ENCODE measurements at places on chromosomes 3 and 15.

- no peak overlapping the region for H3K4me3 ChIP-seq
- no peaks in the 10 kb centered on the region for H3K36me3 ChIP-seq
- H3K27ac ChIP-seq = no peak overlapping the region
- no peak for DNase-seq
- H3K27me3 ChIP-seq = no peaks in the 10 kb centered on the region
These were observed 136.5 kb downstream of the PLCH1 start for GRCh38 chr3:155608228-155608920.

DNA sequence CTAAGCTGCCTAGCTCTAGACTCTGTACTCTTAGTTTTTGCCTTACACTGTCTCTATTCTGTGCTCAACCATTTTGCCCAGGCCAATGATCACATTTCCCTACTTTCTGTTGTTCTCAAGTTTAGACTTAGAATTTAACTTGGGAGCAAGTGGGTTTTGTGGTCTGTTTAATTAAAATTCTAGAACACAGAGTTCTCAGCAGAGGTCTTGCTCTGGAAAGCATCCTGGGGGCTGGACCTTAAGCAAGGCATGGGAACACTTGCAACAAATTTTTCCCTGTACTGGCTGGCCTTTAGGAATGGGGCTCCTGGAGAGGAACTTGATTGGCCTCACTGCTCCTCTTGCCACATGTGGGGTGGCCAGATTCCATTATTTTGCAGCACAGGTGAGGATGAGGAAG, 236.3 kb upstream of the LRTM1 start:
- no peak overlapping the region for H3K27ac ChIP-seq
- H3K27me3 ChIP-seq = no peaks in the 10 kb centered on the region
- no peak overlapping the region for H3K4me3 ChIP-seq
- H3K4me1 ChIP-seq = peaks cover 7% of the 10 kb centered on the region

- peaks cover 23% of the 10 kb centered on the region for H3K4me1 ChIP-seq
- H3K27me3 ChIP-seq = peaks cover 5% of the 10 kb centered on the region
- H3K36me3 ChIP-seq = no peaks in the 10 kb centered on the region
- no peak for DNase-seq
These were observed 4.0 kb downstream of the MUC4 start for GRCh38 chr3:195807681-195808121.

- H3K4me3 ChIP-seq = no peak overlapping the region
- no peaks in the 10 kb centered on the region for H3K36me3 ChIP-seq
- no peaks in the 10 kb centered on the region for H3K4me1 ChIP-seq
- H3K27me3 ChIP-seq = no peaks in the 10 kb centered on the region
- no peak overlapping the region for H3K27ac ChIP-seq
These were observed 914.9 kb upstream of the EPHA6 start for GRCh38 chr3:95899494-95899893.

Data from stomach (tissue), 19 donors.